ENCODE measurements at places on chromosomes 16 and 17. TPM values are rescaled to one million over a fixed set of nuclear protein-coding genes. Genes with fewer than 3 reads are reported as not detected.

- no peaks in the 10 kb centered on the region for H3K27me3 ChIP-seq
- H3K36me3 ChIP-seq = no peaks in the 10 kb centered on the region
- peak; percentile 78 for DNase-seq
- peaks cover 65% of the 10 kb centered on the region for H3K4me1 ChIP-seq
These were observed 3.8 kb upstream of the NAT9 start for GRCh38 chr17:74779948-74780400.

- no peak overlapping the region for H3K27ac ChIP-seq
- peaks cover under 1% of the 10 kb centered on the region for H3K36me3 ChIP-seq
- H3K4me1 ChIP-seq = peaks cover 13% of the 10 kb centered on the region
- H3K4me3 ChIP-seq = no peak overlapping the region
- no peaks in the 10 kb centered on the region for H3K27me3 ChIP-seq
These were observed 3.1 kb upstream of the ZNF764 start for GRCh38 chr16:30561089-30561816.

DNA sequence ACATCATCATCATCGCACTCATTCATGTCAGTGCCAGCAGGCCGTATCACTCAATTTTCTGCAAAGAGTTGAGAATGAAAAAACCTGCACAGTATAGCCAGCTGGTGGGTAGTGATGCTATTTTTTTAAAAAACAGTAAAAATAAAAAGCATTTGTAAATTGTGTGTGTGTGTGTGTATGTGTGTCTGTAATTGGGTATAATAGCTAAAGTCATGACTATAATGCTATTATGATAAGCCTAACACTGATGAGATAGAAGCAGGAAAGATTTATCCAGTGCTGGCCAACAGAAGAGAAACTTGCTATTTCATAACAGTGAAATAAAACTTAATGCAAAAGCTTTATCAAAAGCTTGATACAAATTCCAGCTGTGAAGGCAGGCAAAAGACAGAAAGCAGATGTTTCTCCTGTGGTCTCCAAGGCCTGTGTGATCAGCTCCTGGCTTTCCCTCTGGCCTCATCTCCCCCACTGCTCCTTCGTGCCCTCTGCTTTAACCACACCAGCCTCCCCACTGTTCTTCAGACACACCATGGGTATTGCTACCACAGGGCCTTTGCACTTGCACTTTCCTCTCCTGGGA is 206.2 kb upstream of the IRX5 start:
- H3K27me3 ChIP-seq = no peaks in the 10 kb centered on the region
- DNase-seq = no peak
- no peak overlapping the region for H3K4me3 ChIP-seq
- no peaks in the 10 kb centered on the region for H3K36me3 ChIP-seq

DNA sequence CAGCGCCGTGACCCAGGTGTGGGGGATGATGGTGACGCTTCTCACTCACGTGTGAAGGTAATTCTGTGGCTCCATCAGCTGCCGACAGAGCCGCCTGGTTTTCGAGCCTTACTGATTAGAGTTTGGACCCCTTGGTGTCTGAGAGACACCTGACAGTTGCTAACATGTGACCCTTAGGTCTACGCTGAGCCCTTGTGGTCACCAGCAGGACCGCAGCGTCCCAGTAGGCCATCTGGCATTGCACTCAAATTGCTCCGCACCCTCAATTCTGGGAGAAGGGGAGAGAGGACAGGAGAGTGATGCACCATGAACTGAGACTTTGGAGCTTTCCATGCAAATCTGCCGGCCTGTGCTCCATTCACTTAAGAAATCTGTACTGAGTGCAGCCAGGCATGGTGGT is 2.5 kb downstream of the FLYWCH1 start:
- no peaks in the 10 kb centered on the region for H3K36me3 ChIP-seq
- no peaks in the 10 kb centered on the region for H3K27me3 ChIP-seq
- H3K27ac ChIP-seq = no peak overlapping the region
- peaks cover 16% of the 10 kb centered on the region for H3K4me1 ChIP-seq
- H3K4me3 ChIP-seq = no peak overlapping the region

The KRT33A gene
- total RNA-seq = not detected

GRCh38 chr17:81840826-81841778 is 6.3 kb upstream of the PPP1R27 start:
- no peak overlapping the region for H3K4me3 ChIP-seq
- no peak for DNase-seq
- H3K27ac ChIP-seq = no peak overlapping the region
- no peaks in the 10 kb centered on the region for H3K27me3 ChIP-seq
- H3K4me1 ChIP-seq = no peaks in the 10 kb centered on the region

DNA sequence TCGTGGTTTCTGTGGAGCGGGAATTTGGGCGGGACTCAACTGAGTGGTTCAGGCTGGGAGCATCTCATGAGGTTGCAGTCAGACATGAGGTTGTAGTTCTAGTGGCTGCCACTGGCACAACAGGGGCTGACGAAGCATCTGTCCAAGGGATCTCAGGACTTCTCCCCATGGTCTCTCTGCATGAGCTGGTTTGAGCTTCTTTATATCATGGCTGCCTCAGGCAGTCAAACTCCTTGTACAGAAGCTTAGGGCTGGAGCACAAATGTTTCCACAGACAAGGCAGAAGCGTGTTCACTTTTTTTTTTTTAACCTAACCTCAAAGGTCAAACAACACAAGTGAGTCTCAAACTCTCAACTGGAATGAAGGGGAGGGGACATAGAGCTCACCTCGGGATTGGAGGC is 243.3 kb downstream of the MSI2 start:
- H3K36me3 ChIP-seq = no peaks in the 10 kb centered on the region
- no peak for DNase-seq
- H3K27me3 ChIP-seq = no peaks in the 10 kb centered on the region
- no peak overlapping the region for H3K4me3 ChIP-seq

DNA sequence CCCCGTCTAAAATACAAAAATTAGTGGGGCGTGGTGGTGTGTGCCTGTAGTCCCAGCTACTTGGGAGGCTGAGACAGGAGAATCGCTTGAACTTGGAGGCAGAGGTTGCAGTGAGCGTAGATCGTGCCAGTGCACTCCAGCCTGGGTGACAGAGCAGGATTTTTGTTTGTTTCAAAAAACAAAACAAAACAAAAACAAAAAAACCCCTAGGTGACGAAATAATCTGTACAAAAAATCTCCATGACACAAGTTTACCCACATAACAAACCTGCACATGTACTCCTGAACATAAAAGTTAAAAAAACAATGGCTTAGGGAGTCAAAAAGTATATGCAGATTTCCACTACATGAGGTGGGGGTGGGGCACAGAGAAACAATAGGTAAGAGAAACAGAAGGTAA is 140.5 kb upstream of the ASIC2 start:
- H3K27me3 ChIP-seq = no peaks in the 10 kb centered on the region
- no peaks in the 10 kb centered on the region for H3K36me3 ChIP-seq
- no peak overlapping the region for H3K4me3 ChIP-seq
- no peaks in the 10 kb centered on the region for H3K4me1 ChIP-seq
- H3K27ac ChIP-seq = no peak overlapping the region

DNA sequence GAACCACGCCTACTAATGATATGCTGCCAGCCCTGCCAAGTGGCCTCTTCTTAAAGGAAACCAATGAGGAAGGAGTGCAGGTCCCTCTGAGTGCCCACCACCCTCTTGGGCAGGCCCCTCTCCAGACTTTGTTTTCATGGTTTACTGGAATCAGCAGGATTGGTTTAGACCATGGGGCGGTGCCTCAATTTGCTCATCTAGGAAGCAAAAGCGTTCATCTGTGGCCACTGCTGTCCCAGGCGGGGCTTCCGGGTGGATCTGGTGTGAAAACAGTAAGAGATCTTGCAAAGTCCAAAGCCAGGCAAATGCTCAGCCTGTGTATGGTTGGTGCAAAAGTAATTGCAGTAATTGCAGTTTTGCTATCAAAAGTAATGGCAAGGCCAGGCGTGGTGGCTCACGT is 71.3 kb downstream of the AMFR start:
- H3K27me3 ChIP-seq = no peaks in the 10 kb centered on the region
- H3K4me3 ChIP-seq = no peak overlapping the region
- no peak overlapping the region for H3K27ac ChIP-seq
- H3K4me1 ChIP-seq = no peaks in the 10 kb centered on the region
- DNase-seq = no peak
- H3K36me3 ChIP-seq = no peaks in the 10 kb centered on the region

GRCh38 chr17:18119166-18119745 is 10.7 kb downstream of the MYO15A start:
- H3K27ac ChIP-seq = no peak overlapping the region
- no peaks in the 10 kb centered on the region for H3K27me3 ChIP-seq
- no peaks in the 10 kb centered on the region for H3K4me1 ChIP-seq
- no peaks in the 10 kb centered on the region for H3K36me3 ChIP-seq
- H3K4me3 ChIP-seq = no peak overlapping the region

The SLC6A2 gene
- total RNA-seq = not detected

DNA sequence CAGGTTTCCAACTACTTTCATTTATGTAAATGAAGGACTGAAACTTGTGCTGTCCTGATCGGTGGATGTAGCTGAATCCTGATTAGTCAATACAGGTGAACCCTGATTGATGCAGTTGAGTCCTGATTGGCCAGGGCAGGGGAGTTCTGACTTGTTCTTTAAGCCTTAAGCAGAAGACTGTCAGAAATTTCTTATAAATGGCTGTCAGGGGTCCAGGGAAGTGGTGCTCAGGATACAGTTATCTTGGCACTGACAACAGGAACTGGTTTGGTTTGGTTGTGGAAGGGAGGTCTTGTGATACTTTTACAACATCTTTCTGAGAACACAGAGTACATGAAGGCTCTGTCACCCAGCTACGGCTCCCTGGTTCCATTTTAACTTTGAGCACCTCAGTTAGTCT is 132.1 kb downstream of the KCNJ12 start:
- no peak overlapping the region for H3K27ac ChIP-seq
- peaks cover 11% of the 10 kb centered on the region for H3K27me3 ChIP-seq
- no peak for DNase-seq
- H3K36me3 ChIP-seq = no peaks in the 10 kb centered on the region
- peaks cover 5% of the 10 kb centered on the region for H3K4me1 ChIP-seq

GRCh38 chr17:48198950-48199541 is 91.5 kb downstream of the SNX11 start:
- no peak overlapping the region for H3K27ac ChIP-seq
- no peaks in the 10 kb centered on the region for H3K27me3 ChIP-seq
- H3K36me3 ChIP-seq = no peaks in the 10 kb centered on the region
- no peak overlapping the region for H3K4me3 ChIP-seq

- H3K36me3 ChIP-seq = no peaks in the 10 kb centered on the region
- no peak overlapping the region for H3K4me3 ChIP-seq
- no peaks in the 10 kb centered on the region for H3K4me1 ChIP-seq
- DNase-seq = no peak
These were observed 98.2 kb downstream of the ADAMTS18 start for GRCh38 chr16:77336637-77337036.

GRCh38 chr17:31841850-31842194 is 17.2 kb downstream of the COPRS start:
- H3K4me1 ChIP-seq = peaks cover 7% of the 10 kb centered on the region
- DNase-seq = no peak
- H3K36me3 ChIP-seq = no peaks in the 10 kb centered on the region
- H3K27me3 ChIP-seq = peaks cover 8% of the 10 kb centered on the region

- H3K4me3 ChIP-seq = no peak overlapping the region
- no peaks in the 10 kb centered on the region for H3K27me3 ChIP-seq
- no peak overlapping the region for H3K27ac ChIP-seq
These were observed 34.9 kb upstream of the DHX40 start for GRCh38 chr17:59530531-59530930.

DNA sequence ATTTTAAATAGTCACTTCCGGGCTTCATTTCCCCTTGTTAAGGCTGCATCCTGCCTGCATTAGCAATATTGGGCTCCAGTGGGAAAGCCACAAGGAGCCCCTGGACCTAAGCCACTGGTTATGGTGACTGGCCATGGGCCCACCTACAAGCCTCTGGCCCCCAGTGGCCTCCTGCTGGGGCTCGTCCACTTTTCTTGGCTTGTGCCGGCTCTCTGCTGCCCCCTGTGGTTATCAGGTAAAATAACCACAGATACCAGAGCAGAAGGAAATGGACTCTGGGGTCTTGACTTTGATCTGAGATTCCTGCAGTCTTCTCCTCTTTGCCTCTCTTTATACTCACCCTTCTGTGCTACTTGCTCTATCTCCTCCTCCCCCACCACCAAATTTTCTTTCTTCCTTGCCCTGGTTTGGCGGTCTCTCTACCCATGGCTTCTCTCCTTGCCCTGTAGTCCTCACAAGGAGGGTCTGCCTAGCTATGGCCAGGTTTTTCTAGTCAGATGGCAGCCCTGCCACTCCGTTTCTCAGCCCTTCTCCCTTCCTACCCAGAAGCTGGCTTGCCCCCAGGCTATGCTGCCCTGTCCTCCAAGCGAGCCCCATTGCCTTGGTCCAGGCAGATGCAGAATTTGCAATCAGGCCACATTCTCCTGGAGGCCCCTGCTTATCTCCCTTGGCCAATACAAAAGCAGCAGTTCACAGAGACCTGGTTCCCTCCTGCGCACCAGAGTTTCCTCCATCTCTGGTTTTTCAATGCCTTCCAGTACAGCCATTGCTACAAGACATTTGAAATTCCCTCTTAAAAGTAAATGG is 82.9 kb upstream of the RCVRN start:
- no peak overlapping the region for H3K27ac ChIP-seq
- no peaks in the 10 kb centered on the region for H3K4me1 ChIP-seq
- H3K36me3 ChIP-seq = no peaks in the 10 kb centered on the region
- no peaks in the 10 kb centered on the region for H3K27me3 ChIP-seq
- no peak overlapping the region for H3K4me3 ChIP-seq

The KCTD19 gene
- total RNA-seq = 1.4 TPM

The C17orf113 gene
- total RNA-seq = 0.15 TPM

DNA sequence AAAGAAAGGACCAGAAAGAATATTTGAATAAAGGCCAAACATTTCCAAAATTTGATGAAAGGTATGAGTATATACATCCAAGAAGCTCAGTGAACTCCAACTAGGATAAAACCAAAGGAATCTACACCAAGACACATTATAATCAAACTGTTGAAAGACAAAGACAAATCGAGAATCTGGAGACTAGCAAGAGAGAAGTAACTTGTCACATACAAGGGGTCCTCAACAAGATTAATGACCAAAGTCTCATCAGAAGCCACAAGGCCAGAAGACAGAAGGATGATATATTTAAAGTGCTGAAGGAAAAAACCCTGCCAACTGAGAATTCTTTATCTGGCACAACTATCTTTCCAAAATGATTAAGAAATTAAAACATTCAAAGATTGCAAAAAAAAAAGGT is 9.3 kb upstream of the IL21R start:
- no peaks in the 10 kb centered on the region for H3K27me3 ChIP-seq
- no peaks in the 10 kb centered on the region for H3K4me1 ChIP-seq
- no peaks in the 10 kb centered on the region for H3K36me3 ChIP-seq

DNA sequence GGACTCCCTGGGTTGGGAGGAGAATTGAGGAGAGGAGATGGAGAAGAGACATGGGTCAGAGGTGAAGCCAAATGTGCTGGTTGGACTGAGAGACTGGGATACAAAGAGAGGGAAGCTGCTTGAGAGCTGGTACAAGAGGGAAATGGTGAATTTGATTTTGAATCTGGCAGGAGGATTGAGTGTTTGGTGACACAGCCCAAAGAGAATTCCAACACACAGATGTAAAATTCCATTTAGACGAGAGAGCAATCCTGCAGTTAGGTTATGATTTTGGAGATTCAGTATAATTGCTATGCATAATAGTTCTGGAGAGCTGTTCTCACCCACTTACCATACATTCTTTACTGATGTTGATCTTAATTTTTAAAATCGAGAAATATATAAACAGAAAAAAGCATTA is 57.7 kb downstream of the HSD17B2 start:
- no peaks in the 10 kb centered on the region for H3K36me3 ChIP-seq
- H3K27ac ChIP-seq = no peak overlapping the region
- no peak overlapping the region for H3K4me3 ChIP-seq
- no peaks in the 10 kb centered on the region for H3K27me3 ChIP-seq
- H3K4me1 ChIP-seq = no peaks in the 10 kb centered on the region
- no peak for DNase-seq

- DNase-seq = peak; percentile 54
- peak overlapping the region; percentile 35 for H3K27ac ChIP-seq
- peaks cover 54% of the 10 kb centered on the region for H3K36me3 ChIP-seq
- no peaks in the 10 kb centered on the region for H3K27me3 ChIP-seq
These were observed 7.0 kb downstream of the TMC8 start for GRCh38 chr17:78137392-78138203.
